Activated naive CD4-positive, alpha-beta T cell (primary cell): ENCODE measurements at places on chromosomes 6 and 20.

GRCh38 chr6:40358473-40359460, 228.4 kb downstream of the LRFN2 start:
- DNase-seq, result no peak

- DNase-seq, result no peak
Measured at GRCh38 chr6:80548532-80548931, 442.1 kb downstream of the BCKDHB start.

DNA sequence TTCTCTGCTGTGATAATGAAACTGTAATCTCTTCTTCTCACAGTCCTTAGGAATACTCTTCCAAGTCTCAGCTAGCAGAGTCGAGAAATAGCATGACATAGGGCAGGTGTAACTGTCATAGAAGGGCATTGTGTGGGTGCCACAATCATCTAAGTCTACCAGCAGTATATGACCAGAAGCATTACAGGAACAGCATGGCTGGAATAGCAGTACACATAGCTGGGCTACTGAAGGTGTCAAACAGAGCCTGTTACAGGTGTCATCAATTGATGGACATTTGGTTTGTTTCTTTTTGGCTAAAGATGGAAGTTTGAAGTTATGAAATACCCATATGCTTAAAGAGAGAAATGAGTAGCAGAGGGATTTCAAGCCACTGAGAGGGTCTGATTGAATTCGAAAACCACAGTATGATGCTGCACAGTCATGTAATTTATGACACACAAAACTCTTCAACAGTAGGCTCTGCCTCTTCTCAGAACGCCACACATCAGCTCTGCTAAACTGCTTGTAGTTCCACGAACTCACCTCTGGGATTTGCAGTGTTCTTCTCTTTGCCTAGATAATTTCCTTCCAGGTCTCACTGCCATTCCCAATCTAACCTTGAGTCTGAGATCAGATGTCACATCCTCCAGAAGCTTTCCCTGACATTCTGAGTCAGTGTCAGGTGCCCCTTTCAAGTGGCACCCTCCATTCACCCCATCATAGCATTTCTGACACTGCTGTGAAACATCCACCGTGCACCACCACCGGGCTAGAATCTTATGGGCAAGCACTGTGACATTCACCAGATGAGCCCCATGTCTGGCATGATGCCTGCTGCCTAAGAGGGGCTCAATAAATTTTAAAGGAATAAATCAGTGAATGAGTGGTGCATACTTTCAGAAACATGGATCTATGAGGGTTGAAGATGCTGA, 151.0 kb downstream of the ADAT2 start:
- no peak for DNase-seq

DNA sequence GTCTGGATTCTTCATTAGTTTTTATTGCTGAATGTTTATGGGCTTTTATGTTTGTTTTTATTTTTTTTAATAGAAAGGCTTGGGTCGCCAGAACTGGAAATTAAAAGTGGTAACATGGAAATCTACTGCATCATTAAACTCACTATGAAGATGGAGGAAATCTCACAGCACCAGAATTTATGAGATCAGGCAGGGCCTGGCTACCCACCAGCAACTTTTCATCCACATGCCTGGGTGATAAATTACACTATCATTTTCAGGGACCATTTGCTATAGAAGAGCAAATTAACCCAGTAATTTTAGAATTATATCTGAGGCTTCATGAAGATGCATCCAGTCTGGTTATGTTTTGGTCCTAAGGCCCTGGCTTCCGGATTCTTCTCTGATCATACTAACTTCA, 57.8 kb upstream of the PLCB4 start:
- DNase-seq, result no peak

DNA sequence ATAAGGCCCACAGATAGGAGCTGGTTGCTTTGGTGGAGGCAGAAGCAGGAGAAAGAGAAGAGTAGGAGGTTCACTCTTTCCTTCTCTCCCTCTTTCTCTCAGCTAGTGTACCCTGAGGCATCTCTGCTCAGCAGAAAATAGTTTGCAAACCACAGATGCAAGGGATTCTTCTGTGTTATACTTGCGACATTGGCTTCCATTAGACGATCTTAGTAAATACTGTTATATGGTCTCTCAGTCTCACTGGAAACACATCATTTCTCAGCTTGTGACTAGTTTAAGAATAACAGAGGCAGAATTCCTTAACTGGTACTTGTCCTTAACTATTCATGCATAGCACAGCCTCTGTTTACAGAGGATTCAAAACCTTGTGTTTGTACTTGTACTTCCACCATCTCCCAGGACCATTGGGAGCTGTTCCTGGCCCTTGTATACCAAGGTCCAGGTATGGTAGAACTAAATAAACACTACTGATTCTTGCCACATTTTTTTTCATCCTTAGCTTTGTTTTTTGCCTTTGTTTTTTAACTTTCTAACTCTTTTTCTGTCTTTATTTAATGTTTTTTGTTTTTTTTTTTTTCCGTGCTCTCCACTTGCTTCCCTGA, 218.2 kb downstream of the OTOR start:
- no peak for DNase-seq

DNA sequence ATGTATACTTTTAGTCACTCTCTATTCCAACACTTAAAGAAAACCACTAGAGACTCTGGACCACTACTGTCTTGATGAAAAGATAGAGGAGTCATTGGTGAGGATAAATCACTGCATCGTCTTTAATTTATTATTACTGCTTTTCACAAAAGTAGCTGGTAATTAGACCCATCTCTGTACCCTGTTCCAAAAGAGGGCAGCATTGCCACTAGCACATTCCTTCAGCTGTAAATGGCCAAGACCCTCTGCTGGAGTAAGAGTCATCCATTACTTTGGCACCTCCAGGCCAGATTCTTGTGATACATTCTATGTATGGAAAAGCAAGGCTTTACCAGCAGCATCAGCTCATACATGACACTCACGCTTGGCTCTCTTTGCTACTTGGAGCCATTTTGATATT, 49.5 kb upstream of the PREP start:
- DNase-seq, result no peak

- no peak for DNase-seq
Measured at GRCh38 chr6:43544461-43544860, 27.6 kb downstream of the POLR1C start.

- DNase-seq, result no peak
Measured at GRCh38 chr6:134035823-134036296, 16.6 kb downstream of the SLC2A12 start.

DNA sequence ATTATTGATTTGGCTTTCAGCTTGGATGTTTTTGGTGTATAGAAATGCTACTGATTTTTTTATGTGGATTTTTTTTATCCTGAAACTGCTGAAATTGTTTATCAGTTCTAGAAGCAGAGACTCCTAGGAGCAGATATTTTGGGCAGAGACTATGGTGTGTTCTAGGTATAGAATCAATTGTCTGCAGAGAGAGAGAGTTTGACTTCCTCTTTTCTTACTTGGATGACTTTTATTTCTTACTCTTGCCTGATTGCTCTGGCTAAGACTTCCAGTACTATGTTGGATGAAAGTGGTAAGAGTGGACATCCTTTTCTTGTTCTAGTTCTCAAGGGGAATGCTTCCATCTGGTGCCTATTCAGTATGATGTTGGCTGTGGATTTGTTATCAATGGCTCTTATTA, 370.6 kb downstream of the PHF3 start:
- DNase-seq, result no peak

DNA sequence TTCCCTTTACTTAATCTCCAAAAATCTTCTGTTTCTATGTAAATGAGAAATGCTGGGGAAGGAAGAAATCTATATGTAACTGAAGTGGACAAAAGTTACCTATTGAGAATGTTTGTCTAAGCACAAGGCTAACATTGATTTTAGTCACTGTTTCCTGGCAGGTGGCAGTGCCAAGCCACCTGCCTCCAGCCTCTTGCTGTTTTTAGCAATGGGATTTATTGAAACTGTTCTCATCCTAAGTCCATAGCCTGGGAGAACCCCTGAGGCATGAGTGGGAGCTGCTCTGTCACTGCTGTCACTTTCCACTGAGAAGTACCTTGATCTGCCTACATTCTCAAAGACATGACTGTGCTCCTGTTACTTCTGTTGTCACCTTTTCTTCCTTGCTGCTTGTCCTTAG, 14.7 kb downstream of the ENPP3 start:
- DNase-seq, result no peak

DNA sequence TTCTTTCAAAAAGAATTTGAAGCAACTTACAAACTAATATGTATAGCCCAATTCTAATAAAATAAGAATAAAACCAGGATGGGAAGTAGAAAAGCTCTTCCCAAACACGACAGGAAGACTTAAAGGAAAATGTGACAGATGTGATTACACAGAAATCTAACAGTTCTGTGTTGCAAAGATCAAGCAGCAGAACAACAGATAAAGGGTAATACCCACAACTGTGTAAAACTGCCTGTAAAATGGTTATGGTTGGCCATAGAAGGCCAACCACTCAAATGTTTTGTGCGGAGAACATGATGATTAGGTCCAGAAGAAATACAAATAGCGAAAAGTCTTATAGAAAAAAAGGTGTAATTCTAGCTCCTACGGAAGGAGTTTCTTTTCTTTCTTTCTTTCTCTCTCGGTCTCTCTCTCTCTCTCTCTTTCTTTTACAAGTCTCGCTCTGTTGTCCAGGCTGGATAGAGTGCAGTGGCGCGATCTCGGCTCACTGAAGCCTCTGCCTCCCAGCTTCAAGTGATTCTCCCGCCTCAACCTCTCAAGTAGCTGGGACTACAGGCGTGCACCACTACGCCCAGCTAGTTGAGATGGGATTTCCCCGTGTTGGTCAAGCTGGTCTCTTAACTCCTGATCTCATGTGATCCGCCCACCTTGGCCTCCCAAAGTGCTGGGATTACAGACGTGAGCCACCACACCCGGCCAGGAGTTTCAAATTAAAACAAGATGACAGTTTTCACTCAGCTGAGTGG, 128.5 kb downstream of the QRSL1 start:
- no peak for DNase-seq

DNA sequence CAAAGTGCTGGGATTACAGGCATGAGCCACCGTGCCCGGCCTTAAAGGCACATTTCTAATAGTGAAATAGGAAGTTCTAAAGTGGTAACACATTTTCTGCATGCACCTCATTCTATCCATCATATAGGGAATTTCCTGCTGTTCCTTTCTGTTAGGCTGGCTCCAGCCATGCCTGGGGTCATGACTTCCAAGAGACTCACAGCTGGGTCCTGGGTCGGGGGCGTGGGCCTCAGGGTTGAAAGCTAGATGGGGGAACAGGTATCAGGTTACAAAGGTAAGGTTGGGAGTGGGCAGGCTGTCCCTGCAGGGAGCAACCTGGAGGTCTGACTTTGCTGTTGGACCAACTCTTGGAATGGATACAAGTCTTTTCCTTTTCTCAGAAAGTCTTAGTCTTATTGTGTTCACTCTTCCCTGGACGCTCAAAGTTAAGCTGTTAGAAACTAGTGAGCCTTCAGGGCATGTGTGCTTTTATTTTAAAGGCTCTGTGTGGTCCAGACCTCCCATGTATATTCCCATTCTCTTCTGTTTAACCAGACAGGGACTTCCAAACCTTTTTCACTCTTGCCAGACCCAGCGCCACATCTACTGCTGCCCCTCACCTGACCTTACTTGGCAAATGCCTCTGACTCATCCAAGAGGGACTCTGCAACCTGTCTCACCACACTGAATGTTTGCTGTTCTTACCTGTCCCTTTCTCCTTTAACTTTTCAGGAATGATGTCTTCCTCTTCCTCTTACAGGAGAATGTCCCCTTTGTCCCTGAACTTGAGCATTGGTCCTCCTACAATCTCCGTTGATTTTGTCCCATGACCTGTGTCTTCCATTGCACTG, 64.4 kb downstream of the TMEM170B start:
- DNase-seq, result no peak

GRCh38 chr6:85482206-85482904, 32.5 kb downstream of the NT5E start:
- DNase-seq, result no peak

GRCh38 chr20:23745247-23745646, 5.5 kb downstream of the CST1 start:
- no peak for DNase-seq

GRCh38 chr6:16409531-16410441, 171.4 kb downstream of the GMPR start:
- DNase-seq, result no peak

DNA sequence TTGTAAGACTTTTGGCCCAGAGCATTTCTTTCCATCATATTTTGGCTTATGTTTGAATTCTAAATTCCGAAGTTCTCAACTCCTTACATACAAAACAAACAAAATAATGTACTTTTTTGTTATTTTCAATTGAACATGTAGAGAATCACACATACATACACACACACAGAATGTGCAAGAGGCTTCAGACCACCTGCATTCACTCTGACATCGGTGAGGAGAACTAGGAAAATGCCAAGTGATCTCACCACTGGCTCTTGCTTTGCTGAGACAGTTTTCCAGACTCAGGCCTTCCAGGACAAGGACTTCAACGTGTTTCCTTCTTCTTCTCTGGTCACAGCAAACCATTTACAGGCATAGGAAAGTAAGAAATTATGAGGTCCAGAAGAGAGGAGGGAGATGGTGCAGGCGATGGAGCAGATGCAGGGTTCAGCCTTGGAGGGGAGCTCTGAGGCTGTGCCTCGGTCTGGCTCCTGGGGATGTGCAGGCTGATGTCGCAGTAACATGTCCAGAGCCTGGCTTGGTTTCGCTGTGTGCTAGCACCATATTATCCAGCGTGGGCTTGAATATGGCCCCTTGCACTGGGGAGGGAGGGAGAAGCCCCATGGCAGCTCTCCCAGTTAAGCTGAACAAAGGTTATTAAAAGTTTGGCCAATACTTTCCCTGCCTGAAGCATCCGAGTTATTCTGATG, 93.4 kb downstream of the DACT2 start:
- no peak for DNase-seq

DNA sequence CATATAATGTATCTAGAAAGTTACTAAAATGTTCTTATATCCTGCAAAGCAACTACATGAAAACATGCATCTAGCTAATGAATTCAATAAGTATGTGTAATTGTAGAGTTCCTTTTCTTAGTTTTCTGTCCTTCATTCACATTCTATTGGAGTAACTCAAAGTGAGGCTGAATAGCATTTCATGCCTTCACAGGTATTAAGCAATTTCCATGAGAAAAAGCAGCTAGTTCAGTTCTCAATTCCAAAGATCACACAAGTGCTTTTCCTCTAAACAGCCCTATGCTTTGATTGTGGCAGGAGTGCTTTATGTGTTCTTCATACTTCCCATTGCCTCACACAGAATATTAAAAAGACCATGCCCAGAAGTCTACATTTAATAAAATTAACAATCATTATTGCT, 274.9 kb downstream of the RFPL4B start:
- no peak for DNase-seq

- DNase-seq, result no peak
Measured at GRCh38 chr20:47150403-47151152, 205.9 kb downstream of the ZMYND8 start.

GRCh38 chr20:51220293-51220706, 197.4 kb upstream of the KCNG1 start:
- peak; percentile 8 for DNase-seq

GRCh38 chr6:39422238-39422637, 99.7 kb upstream of the KCNK16 start:
- no peak for DNase-seq

- no peak for DNase-seq
Measured at GRCh38 chr20:53579266-53579580, 14.4 kb downstream of the ZNF217 start.

- no peak for DNase-seq
Measured at GRCh38 chr20:44186201-44186600, 787 bp downstream of the JPH2 start.

- DNase-seq, result no peak
Measured at GRCh38 chr20:22385602-22386305, 198.6 kb downstream of the FOXA2 start.

GRCh38 chr6:56775498-56776166, 132.9 kb upstream of the DST start:
- no peak for DNase-seq

GRCh38 chr6:15631432-15631831, 31.4 kb downstream of the DTNBP1 start:
- DNase-seq, result no peak
